Foreskin fibroblast (primary cell): ENCODE measurements at places on chromosomes 13 and 19.

- DNase-seq = peak; percentile 34
These were observed 26.9 kb downstream of the POU2F2 start for GRCh38 chr19:42105368-42105767.

DNA sequence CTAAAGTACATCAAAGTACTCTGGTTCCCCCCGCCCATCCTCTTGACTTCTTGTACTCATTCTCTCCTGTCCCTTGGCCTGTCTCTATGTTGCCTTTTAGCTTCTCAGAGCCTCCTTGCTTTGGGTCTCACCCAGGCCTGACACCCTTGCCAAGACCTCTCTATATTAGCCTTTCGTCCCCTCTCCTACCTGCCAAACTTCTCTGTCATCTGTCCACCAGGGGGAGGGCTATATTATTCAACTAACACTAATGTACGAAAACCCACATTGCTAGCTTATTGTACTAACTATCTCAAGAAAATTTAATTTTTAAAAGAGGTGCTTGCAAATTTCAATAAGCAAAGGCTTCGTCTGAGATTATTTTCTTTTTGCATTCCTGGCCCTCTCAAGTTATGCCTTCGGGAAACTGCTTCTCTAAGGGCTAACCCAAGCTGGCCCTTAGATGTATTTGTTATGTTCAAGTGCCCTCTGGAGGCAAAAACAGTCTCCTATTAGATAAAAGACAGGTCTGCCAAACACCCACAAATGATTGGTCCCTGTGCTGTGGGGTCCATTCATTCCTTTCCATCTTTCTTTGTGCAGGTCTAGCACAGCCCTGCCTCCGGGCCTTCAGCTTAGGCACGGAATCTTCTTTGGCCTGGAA lies 6.3 kb upstream of the MRPS31 start:
- no peak for DNase-seq

GRCh38 chr19:44792281-44792680 lies 14.6 kb downstream of the CBLC start:
- no peak for DNase-seq

GRCh38 chr19:7916955-7917266 lies 2.3 kb downstream of the TGFBR3L start:
- no peak for DNase-seq

- DNase-seq = no peak
These were observed 221.3 kb upstream of the SLITRK6 start for GRCh38 chr13:86020351-86021002.
